ENCODE measurements at places on chromosomes 7 and 10.

GRCh38 chr7:42283553-42283952 lies 46.5 kb upstream of the GLI3 start:
- DNase-seq, result no peak

DNA sequence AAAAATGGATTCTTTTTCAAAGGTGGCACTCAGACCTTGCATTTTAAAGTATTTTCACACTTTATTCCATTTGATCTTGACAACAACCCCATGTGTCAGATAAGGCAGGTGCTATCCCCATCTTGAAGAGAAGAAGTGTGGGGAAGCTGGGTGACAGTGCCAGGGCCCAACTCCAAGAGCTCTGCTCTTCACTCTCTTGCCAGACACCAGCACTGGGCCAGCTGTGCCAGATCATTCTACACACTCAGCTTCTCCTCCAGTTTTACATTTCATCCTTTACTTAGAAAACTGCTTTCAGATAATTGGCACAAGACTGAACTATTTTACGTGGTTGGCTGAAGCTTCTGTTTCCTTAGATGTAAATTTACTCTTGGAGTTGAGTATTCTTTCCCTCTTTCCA lies 64.4 kb downstream of the ENO4 start:
- no peak for DNase-seq

GRCh38 chr7:18936265-18936664 lies 181.2 kb downstream of the TWIST1 start:
- no peak for DNase-seq

DNA sequence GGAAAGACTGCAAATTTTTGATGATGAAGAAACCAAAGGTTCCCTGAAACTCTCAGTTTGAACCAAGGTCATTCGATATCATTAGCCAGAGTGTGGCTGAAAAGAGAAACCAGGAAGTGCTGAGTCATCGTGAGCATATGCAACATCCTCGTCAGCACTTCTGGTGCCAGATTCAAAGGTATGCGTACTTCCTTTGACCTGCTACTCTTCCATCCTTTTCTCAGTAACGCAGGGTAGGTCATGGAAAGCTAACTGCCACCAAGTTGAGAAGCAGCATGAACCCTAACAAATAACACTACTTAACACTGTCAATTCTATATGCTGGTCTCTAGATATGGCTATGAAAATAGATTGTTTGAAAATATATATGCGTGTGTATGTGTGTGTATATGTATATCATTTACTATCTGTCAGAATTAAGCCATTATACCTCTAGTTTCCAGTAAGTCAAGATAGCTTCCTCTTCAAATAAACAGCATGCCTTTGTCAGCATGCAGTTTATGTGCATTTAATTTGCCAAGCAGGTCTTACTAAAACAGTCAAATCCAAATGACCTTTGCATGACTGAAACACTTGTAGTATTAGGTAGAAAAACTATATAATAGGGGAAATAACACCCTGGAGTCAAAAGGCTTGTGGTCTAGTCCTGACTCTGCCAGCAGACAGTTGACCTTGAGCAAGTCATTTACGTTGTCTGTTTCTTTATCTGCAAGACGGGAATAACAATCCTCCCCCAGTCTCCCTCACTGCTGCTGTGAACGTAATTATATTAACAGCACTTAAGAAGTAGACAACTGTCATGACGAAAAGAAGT lies 26.4 kb downstream of the CDK6 start:
- peak; percentile 49 for DNase-seq

DNA sequence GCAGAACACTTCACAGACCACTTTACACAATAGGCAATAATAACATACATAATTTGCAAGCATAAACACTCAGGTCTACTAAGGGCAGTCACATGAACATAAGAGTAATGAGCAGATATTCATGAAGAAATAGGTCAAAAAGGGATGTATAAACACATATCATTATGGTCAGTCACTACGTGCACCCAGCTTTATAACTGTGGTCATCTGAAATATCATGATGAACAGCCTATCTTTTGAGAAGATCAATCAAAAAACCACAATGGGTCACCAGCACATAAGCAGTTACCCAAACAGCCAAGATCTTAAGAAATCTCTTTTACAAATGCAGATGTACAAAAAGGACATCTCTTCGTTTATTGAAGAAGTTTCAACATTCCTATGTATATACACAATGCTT lies 35.5 kb upstream of the DRGX start:
- DNase-seq, result no peak

- no peak for DNase-seq
Observed at GRCh38 chr7:1510780-1511154, 6.6 kb upstream of the INTS1 start.

- DNase-seq, result no peak
Observed at GRCh38 chr7:360454-361100, 70.6 kb downstream of the FOXL3 start.

DNA sequence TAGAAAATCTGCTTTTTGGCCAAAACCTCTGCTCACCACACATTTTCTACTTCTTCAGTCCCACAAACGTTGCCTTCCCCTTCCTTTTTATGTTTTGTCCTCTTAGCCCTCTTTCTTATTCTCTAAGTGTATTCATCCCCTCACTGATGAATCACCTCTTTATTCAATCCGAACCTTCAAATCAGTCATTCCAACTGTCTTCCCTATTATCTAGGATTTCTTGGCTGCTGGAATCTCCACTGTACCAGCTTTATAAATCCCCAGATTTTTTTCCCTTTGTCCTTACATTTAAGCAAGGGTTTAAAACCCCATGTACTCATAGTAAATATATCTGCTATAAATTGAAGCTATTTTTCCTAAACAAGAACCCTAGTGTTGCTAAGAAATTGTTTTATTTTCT lies 176.9 kb downstream of the SEMA3A start:
- no peak for DNase-seq

- no peak for DNase-seq
Observed at GRCh38 chr7:90951986-90952954, 312.0 kb upstream of the FZD1 start.

DNA sequence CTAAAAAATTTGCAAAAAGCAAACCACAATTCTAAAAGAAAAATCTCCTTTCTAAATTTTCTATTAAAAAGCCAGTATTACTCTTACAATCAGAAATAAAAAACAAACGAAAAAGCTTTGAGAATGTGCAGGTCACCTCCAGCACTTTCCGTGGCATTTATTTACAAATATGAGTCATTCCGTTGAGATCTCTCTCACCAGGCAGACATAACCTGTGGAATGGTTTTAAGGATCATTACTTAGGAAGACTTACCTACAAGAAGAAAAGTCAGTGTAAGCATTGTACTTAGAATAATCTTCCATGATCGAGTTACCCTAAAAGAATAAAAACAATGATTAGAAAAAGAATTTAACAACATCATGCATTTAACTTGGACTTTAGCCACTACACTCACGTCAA lies 3.3 kb downstream of the SUN3 start:
- DNase-seq, result no peak

DNA sequence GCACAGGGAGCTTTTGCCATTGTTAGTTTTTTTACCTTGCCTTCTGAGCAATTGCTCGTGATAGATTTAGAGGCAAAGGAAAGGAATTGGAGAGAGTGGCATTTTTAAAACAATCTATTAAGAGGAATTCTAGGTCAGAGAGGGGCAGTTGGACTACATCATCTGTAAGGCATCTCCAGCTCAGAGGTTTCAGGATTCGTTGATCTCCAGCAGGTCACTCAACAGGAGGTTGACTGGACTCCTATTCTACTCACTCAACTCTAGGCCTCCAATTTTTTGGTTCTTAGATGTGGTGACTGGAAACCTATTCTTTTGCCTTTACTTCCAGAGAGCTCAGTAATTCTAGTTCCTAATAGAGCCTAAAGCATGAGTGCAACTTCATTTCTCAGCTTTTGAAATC lies 42.8 kb downstream of the TBXAS1 start:
- DNase-seq, result no peak

DNA sequence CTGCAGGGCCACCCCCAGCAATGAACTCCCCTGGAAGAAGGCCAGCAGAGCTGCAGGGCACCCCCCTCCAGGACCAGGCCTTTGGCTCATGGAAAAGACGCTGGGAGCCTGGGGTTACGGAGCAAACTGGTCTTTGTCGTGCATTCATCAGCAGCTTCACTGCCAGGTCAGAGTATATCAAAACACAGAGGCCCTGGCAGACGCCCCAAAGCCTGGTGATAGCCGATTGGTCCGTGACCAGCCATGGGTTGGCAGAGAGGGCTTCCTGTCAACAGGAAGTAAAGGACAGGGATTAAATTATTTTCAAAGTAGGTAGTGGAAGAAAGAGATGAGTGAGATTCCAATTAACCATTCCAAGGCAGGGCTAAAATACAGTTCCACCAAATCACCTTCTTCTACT lies 9.0 kb downstream of the PRKAG2 start:
- DNase-seq, result no peak

GRCh38 chr10:44922021-44922420 lies 10.9 kb downstream of the TMEM72 start:
- no peak for DNase-seq

GRCh38 chr7:55230014-55230413 lies 135.1 kb upstream of the LANCL2 start:
- no peak for DNase-seq

GRCh38 chr7:86485827-86486226 lies 157.9 kb upstream of the GRM3 start:
- no peak for DNase-seq

DNA sequence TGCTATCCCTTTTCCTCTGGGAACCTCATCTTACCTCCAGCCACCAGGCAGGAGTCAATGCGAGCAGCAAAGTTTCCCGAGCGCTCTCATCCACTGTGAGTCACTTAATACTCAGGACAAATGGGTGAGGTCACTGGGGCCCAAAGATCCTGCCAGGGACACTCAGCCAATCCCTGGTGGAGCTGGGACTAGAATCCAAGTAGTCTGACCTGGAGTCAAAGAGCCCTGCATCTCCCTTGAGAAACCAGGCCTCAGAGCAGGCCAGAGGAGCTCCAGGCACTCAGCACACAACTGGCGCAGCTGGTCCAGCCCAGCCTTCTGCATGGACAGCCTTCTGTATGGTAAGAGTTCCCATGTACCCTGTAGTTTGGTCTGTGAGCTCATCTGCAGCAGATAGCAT lies 142.3 kb downstream of the MAPK8 start:
- no peak for DNase-seq

DNA sequence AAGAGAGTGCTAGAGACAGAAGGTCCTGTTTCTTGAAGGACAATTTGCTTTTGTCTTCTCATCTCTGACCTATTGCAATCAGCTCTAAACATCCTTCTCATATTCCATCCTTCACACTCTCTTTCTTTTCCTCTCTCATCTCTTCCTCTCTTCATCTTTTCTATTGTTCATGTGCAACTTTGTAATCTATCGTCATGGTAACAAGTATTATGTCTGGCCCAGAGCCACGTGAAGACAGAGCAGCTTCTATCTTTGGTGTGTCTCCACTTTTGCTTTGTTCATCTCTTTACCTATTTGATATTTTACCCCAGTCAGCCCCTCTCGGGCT lies 104.9 kb upstream of the ABCB5 start:
- no peak for DNase-seq

DNA sequence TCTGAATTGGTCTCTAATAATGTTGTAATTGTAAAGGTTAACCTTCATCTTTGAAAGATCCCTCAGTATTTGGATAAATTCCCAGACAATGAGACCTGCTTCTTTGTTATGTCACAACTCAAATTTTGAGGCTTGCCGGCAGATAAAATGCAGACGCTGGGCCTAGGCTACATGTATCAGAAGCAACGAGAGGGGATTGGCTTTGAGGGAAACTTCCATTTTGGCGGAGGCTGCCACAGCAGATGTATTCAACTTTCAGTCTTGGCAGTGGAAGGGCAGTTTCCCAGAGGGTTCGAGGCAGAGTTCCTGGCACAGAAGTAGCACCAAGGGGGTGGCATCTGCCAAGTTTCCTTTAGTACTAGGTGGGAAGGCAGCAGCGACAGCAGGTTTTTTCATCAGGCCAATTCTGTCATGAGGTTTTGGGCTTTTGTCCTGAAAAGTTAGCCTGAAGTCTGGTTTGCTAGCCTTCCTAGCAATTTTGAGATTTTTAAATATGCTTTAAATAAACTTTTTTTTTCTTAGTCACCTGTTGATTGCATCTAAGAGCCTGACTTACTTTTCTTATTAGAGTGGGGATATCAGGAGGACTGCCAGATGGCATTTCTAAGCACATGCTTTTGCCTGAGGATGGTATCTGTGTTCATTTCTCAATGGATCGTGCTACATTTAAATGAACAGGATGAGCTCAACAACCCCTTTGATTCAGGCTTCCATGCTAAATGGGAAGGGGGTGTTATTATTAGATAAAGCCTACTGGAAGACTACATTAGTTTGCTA lies 89.5 kb upstream of the FAM3C start:
- no peak for DNase-seq

DNA sequence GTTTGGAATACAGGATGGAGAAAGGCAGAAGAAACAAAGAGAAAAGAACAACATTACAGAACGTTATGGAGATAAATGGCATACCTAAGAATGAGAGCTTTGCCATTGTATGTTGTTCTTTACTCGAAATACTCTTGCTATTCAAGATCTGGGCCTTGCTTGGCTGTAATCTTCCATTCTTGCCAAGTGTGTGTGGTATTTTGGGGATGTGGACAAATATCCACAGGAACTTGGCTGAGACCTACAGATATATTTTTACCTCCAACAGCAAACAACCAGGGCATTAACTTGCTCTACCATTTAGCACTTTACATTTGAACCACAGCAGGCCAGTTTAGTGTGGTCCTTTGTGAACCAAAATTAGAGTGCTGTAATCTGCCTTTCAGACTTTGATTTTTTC lies 76.3 kb downstream of the DKK1 start:
- no peak for DNase-seq

DNA sequence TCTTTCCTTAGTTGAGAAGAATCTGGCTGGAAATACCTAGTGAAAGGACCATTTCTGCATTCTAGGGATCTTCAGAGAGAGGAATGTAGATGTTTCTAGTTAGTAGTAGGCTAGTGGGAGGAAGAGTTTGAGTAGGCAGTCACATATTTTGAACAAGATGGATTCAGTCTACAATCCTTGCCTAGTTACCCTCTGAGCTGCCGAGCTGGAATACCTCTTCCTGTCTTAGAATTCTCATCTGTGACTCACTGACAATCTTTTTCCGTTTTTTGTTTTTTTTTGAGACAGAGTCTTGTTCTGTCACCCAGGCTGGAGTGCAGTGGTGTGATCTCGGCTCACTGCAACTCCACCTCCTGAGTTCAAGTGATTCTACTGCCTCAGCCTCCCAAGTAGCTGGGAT lies 30.7 kb upstream of the PLPP4 start:
- no peak for DNase-seq

GRCh38 chr7:121012919-121013318 lies 24.4 kb downstream of the CPED1 start:
- DNase-seq, result no peak

GRCh38 chr10:28880683-28880950 lies 203.3 kb downstream of the BAMBI start:
- DNase-seq, result no peak

DNA sequence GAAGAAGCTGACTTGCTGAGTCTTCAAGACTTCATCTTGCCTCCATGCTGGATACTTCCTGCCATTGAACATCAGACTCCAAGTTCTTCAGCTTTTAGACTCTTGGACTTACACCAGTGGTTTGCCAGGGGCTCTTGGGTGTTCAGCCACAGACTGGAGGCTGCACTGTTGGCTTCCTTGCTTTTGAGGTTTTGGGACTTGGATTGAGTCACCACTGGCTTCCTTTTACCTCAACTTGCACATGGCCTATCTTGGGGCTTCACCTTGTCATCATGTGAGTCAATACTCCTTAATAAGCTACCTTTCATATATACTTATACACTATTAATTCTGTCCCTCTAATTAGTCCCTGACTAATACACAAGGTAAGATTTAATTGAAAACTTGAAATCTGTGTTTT lies 361.7 kb upstream of the SEMA3C start:
- no peak for DNase-seq

- no peak for DNase-seq
Observed at GRCh38 chr10:86759073-86759672, 2.8 kb downstream of the BMPR1A start.

GRCh38 chr10:110138197-110138812 lies 69.1 kb upstream of the MXI1 start:
- DNase-seq, result no peak

All from HEK293T (cell line).